AG10803 (cell line): ENCODE measurements at places on chromosomes 11 and 22.

DNA sequence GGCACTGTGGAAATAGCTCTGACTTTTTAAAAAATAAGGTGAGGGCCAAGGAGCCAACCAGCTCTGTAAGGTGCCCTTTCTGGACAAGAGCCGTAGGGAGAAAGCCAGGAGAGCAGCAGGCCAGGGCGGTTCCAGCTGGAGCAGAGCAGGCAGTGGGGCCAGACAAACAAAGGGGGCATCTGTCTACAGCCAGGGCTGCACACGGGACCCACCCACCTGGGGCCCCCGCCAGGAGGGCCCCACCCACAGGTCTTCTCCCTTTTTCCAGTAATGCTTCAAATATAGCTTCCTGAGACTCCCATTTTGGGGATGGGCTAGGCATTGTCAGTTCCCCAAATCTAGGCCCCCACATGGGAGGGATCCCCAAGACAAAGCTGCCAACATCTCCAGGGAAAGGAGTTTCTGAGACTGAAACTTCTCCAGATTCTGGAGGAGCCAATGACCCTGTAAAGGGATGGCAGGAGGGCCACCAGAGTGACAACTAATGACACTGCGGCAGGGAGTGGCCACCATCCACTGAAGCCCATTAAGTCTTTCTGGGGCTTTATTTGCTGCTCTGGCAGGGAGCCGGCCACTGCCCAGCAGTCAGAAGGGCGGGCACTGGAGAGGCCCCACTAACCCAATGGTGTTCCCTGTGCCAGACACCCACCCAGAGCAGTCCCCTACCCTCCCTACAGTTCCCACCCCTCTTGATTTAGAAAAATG lies 1.9 kb downstream of the ZFTA start:
- no peak for DNase-seq

GRCh38 chr11:71244116-71244810 lies 8.1 kb downstream of the SHANK2 start:
- peak; percentile 92 for DNase-seq

- no peak for DNase-seq
Measured at GRCh38 chr11:128472128-128473089, 114.9 kb downstream of the ETS1 start.

DNA sequence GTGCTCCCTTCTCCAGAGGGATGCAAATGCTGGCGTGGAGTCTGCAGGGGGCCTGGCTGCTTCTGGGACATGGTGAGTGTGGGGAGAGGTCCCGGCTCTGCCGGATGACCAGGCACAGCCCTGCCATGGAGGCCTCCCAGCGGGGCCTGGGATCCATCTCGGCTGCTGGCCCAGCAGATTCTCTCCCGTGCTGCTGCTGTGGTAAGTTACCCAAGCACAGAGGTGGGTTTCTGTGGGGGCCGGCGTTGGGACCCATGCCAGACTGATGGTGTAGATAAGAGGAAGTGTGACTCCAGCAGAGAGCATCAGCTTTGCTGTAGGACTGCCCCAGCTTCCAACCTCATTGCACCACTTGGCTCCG lies 147.5 kb upstream of the B3GAT1 start:
- no peak for DNase-seq

DNA sequence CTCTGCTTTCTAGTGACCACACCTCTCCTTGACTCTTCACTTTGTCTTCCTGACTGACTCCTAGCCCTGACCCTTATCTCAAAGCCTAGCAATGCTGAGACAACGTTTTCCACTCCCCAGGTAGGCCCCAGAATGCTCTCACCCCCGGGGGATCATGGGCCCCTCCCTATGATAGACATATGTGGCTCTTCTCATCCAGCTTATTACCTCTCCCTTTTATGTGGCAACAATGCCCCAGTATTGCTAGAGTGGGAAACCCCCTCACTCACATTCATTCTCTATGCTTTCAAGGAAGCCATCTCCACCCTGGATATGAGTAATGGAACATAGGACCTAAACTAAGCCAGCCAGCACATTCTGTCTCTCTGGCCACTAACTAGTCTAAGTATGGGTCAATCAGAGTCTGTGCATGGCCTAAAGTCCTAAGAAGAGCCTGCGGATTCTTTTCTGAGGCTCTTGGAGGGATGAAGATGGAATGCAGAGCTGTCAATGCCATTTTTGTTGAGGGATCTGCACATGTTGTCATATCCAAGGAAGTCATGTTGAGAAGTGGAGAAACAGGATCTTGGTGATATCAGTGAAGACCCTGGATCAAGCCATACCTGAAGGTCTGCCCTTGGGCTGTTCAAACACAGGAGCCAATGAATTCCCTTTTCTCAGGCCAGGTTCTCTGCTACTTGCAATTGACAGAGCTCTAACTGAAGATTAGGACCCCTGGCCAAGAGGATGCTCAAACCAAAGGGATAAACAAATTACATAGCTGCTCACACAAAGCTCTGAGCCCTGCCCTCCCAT lies 79.8 kb upstream of the GRK3 start:
- DNase-seq: no peak

DNA sequence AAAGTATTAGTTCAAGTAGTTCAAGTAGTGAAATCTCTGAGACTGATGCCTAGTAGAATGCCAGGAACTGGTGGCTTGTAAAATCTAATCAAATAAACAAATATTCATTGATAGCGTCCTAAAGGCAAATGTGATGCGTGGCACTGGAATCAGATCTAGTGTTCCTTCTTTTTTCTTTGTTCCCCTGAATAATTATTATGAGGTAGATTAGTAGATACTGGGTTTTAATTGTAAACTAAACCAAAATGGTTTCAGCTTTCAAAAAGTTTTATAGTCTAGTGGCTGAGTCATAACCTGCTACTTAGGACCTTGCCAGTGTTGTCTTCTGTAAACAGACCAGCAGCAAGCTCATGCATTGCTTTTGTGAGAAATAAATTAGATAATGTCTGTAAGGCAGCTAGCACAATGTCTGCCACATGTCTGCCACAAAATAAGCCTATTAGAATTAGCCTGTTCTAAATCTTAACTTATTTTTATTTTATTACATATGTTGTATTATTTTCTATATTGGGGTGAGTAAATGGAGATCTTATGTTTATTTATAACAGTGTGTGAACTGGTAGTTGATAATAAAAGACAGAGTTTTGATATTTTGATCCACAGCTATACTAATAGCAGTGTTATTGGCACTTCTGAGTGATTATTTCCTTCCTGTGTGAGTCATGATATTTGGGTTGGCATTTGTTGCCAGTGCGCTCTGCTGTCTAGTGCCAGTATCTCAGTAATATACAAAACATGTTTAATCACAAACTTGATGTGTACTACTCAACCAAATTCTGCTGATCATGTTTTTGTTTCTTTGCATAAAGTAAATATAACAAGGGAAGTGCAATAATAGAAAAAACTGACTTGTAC lies 135.7 kb downstream of the TMEM135 start:
- peak; percentile 60 for DNase-seq

- no peak for DNase-seq
Measured at GRCh38 chr11:74633406-74634393, 41.3 kb downstream of the POLD3 start.

- DNase-seq: peak; percentile 19
Measured at GRCh38 chr22:17120281-17120680, 879 bp downstream of the TMEM121B start.
